ENCODE measurements at places on chromosomes 16 and 17.

GRCh38 chr17:28324781-28325180 lies 5.8 kb downstream of the TMEM97 start:
- DNase-seq = no peak

DNA sequence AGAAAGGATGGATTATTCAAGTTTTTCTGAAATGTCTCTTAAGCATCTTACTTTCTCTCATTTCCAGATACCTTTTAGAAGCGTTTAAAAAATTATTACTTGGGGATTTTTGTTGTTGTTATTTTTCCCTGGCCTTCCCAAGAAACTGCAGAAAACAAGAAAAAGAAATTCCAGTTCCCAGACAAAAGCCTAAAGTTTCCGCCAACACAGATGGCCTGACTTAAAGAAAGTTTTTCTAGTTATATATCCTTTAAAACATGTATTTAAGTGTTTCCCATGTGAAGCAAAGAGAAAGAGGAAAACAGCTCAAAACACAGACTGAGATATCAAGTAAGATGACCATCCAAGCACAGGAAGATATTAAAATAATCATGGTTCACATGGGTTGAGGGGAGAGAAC lies 401.7 kb upstream of the MAF start:
- no peak for DNase-seq

GRCh38 chr16:66520406-66521170 lies 29.3 kb downstream of the TK2 start:
- no peak for DNase-seq

DNA sequence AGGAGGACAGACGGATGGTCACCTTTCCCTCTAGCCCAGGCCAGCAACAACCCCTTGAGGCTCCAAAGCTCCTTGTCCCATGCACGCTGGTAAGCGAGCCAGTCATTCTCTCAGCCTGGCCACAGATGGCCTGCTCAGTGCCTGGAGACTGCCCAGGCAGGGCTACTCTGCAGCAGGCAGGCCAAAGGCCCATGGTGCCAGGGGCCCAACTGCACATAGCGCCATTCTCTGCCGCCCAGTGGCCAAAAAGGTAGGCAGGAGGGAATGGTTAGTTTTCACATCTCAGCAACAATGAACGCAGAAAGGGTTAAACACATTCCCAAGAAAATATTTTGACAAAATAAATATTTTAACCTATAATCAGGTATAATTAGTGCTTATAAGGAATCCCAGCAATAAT lies 7.7 kb upstream of the SREBF1 start:
- no peak for DNase-seq

DNA sequence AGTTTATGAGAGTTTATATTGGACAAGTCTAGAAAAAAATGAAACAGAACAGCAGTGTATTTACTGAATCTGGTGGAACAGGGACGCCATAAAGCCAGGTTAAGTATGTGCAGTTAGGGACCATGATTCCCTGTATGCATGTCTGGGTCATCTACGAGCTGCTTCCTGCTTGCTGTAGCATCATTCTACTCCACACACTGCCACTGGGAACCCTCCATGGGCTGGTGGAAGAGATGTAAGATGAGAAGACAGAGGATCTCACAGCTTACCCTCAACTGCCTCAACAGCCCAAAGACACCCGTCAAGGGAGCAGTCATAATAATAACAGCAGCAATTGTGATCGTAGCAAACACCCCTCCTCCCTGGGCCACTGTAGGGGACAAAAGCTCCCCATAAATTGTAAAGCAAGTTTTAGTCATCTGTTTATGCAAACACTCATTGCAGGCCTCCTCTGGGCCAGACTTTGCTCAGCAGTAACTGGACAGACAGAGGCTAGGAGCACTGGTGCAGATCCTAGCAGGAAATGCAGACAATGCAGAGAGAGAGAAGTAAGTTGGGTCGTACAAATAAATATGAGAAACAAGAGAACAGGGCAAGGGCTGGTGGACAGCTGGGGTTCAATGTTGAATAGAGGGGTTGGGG lies 188.0 kb downstream of the SOX9 start:
- no peak for DNase-seq

- no peak for DNase-seq
Observed at GRCh38 chr17:13478326-13478830, 123.4 kb downstream of the HS3ST3A1 start.

- no peak for DNase-seq
Observed at GRCh38 chr16:15538507-15538906, 104.1 kb downstream of the BMERB1 start.

- DNase-seq = no peak
Observed at GRCh38 chr16:81530814-81531213, 86.2 kb downstream of the CMIP start.

- DNase-seq = no peak
Observed at GRCh38 chr16:81547194-81547938, 102.8 kb downstream of the CMIP start.

DNA sequence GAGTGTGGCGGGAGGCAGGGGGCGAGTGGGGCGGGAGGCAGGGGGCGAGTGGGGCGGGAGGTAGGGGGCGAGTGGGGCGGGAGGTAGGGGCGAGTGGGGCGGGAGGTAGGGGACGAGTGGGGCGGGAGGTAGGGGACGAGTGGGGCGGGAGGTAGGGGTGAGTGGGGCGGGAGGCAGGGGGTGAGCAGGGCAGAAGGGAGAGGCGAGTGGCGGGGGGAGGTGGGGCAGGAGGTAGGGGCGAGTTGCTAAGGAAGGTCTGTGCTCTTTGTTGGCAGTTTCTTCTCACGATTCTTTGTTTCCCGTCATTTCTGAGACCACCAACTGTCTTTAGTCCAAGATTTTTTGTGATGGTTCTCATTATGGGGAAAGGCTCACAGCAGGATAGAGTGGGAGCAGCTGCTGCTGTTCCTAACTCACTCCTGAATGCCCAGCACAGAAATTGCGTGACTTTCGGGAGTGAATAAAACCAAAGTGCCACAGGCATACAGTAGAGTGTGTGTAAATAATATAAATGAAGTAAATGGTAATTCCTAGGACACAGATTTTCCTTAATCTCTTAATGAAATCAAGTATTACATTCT lies 44.7 kb downstream of the COG7 start:
- no peak for DNase-seq

DNA sequence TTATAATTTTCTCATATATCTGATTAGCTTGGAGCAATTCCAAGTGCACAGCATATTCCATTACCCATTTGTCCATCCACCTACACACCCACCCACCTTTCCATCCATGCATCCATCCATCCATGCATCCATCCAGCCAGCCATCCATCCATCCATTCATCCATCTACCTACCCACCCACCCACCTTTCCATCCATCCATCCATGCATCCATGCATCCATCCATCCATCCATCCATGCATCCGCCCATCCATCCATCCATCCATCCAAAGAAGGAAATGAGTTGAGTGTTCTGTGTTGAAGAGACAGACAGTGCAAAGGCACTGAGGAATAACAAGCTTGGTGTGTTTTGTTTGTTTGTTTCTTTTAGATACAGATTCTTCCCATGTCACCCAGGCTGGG lies 78.7 kb upstream of the FAM20A start:
- DNase-seq = no peak

GRCh38 chr16:12539185-12539929 lies 264.3 kb downstream of the CPPED1 start:
- no peak for DNase-seq

GRCh38 chr17:63645775-63646487 lies 23.7 kb downstream of the MAP3K3 start:
- no peak for DNase-seq

- DNase-seq = no peak
Observed at GRCh38 chr16:4980691-4981090, 22.6 kb downstream of the SEC14L5 start.

- no peak for DNase-seq
Observed at GRCh38 chr16:35306915-35307314, 1847.5 kb downstream of the TP53TG3F start.

- DNase-seq = no peak
Observed at GRCh38 chr17:45396496-45397205, 36.0 kb downstream of the ARHGAP27 start.

- DNase-seq = no peak
Observed at GRCh38 chr16:2038382-2039231, 9.0 kb downstream of the NTHL1 start.

DNA sequence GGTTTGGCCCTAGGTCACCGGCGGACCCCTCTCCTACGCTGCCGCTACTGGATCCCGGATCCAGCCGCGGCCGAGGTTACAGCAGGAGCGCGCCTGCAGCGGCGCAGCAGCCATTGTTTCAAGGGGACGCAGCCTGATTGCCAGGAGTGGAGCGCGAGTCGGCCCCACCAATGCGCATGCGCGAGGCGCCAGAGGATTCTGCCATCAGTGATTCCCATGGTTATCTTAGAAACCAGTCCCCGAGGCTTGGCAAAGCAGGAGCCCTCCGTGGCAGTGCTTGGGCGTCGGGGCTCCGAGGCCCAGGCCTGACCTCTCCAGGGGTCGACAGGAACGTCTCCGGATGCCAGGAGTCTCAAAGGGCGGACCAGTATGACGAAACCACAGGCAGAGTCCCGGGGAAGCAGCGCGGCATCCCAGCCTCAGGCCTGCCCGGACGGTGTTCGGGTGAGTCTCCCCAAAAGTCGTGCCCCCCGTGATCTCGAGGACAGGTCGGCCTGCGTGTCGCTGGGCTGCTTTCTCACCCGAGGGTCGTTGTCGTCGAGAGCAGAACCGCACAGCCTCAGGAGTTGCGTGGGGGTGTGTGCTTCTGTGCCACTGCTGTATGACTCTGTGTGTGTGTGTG lies 608.5 kb downstream of the KCNJ18 start:
- DNase-seq = no peak

- DNase-seq = no peak
Observed at GRCh38 chr17:17892009-17892408, 55.2 kb upstream of the SREBF1 start.

- no peak for DNase-seq
Observed at GRCh38 chr17:38352245-38353085, 821 bp downstream of the SOCS7 start.

GRCh38 chr17:38711792-38712571 lies 6.9 kb downstream of the MLLT6 start:
- no peak for DNase-seq

- no peak for DNase-seq
Observed at GRCh38 chr17:59620518-59621259, 994 bp downstream of the CLTC start.

- DNase-seq = no peak
Observed at GRCh38 chr17:65913326-65913850, 278.5 kb downstream of the CEP112 start.

DNA sequence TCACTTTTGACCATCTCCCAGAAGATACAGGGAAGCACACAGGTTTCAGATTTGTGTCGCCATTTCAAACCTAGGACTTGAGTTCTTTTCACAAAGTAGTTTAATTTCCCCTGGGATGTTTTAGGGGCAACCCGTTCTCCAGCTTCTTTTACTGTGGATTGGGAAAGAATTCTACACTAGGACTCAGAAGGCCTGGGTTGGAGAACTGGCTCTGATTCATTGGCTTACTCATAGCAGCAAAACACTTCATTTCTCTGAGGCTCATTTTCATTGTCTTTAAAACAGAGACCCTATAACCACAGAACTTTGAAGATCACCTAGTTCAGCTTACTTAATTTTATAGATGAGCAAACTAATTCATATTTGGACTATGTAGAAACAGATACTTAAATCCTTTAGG lies 175.9 kb upstream of the SALL1 start:
- DNase-seq = no peak

GRCh38 chr17:78781104-78781892 lies 775 bp downstream of the CYTH1 start:
- no peak for DNase-seq

DNA sequence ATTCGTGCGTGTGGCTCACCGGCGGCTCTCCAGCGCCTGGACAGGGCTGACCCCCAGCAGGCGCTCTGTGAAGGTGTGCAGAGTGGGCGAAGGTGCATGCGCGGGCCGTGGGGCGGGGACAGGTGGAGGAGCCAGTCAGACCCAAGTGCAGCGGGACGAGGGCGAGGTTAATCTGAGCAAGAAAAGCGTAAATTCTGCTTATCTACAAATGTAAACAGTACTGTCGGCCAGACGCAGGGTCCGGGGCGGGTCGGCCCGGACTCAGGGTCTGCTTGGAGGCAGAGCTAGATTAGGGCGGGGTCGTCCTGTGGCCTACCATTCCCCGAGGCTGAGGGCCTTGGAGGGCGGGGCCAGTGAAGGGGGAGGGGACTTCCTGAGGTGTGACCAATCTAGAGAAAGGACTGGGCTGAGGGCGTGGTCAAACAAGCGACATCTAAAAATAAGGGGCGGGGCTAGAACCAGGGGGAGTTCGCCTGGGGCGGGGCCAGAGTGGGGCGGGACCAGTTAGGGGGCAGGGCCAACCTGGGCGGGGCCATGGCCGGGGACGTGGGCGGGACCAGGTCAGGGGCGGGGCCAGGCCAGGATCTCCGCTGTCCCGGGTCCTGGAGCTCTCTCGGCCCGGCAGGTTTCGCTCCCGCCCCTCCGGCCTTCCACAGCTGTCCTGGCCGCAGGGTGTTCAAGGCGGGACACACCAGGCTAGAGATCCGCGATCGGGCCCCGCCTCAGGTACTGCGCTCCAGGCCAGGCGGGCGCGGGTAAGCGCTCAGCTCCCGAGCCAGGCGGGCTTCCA lies at the start of gene SEC14L5:
SEC14L5 (plus strand) TSS at position 611 of the 790 bp plus-strand sequence. CDS start 994 bp downstream, outside the sequence.
- DNase-seq = peak; percentile 96

DNA sequence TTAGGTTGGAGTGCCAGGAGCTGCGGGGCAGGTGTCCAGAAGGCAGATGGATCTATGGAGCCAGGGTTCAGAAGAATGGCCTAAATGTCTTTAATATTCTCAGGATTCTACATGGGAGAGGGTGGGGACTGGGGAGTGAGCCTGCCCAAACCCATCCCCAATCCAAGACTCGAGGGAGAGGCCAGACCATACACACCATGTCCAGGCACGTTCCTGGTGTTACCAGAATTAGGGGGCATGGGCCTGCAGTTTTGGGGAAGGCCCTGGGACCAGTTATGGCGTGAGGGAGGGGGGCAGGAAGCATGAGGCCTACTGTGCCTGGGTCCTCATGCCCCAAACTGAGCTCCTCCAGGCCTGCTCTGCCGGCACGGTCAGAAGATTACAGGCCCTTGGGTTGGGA lies 1.9 kb downstream of the TAX1BP3 start:
- DNase-seq = no peak

DNA sequence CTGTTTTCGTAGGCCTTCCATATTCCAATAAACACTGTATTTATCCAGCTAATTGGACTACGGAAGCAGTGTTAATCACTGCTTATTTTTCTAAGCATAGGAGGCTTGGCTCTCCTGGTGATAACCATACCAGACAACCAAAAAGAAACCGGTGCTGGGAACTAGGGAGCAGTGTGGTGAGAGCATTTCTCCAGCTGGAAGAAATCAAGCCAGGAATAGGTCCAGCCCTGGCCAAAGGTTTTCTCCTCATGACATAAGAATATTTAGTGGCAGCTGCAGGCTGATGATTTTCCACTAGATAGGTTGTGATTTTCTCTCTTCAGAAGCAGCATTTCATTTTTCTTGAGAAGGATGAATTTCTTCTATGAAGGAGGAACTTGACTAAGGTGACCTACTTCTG lies 141.5 kb downstream of the TRIM37 start:
- no peak for DNase-seq

DNA sequence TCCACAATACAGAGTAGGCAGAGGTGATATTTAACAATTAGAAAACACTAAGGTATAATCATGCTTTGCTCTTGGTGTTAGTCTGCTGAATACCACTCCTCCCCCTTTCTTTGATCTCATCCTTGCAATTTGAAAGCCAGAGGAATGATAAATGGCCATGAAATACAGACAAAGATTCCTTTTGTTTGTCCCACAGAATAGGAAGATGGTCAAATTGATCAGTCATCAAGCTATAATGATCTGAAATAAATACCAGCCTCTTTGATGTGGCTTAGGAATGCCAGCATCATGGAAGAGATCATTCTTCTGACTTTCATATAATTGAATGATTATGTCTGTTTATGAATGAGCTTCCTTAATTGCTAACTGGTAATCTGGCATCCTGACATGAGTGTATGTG lies 1541.7 kb upstream of the CDH8 start:
- DNase-seq = no peak

- no peak for DNase-seq
Observed at GRCh38 chr16:51569203-51569931, 418.3 kb upstream of the SALL1 start.
